A549 treated with AZD2906 at 1 μM for 4 hours (cell line): ENCODE measurements at places on chromosomes 12 and 14. TPM values are rescaled to one million over a fixed set of nuclear protein-coding genes. Genes with fewer than 3 reads are reported as not detected.

The MLF2 gene
- 268 to 304 TPM (median 292 TPM) in 5 replicates for total RNA-seq

The ADAM20 gene
- total RNA-seq, result 0.02 to 0.03 TPM in 2 of 5 replicates, not detected in the others

The COCH gene
- total RNA-seq, result 21.2 to 28.4 TPM (median 24.2 TPM) in 5 replicates

The SLC2A3 gene
- total RNA-seq, result 9.4 to 13.3 TPM (median 11.6 TPM) in 5 replicates

The NFATC4 gene
- total RNA-seq, result 0.05 to 0.31 TPM (median 0.07 TPM) in 5 replicates

The PELI2 gene
- 0.85 to 1.6 TPM (median 1.2 TPM) in 5 replicates for total RNA-seq

The SERPINA10 gene
- not detected in 5 replicates for total RNA-seq

The ERP29 gene
- total RNA-seq, result 124 to 135 TPM (median 129 TPM) in 5 replicates

The LRRC43 gene
- 0.10 to 0.25 TPM (median 0.17 TPM) in 4 of 5 replicates, not detected in the other for total RNA-seq

The TRIM9 gene
- total RNA-seq, result 10.8 to 13.5 TPM (median 12.4 TPM) in 5 replicates

The CABP1 gene
- 0.15 to 0.40 TPM (median 0.25 TPM) in 5 replicates for total RNA-seq

The HOXC12 gene
- total RNA-seq, result 0.03 TPM in 2 of 5 replicates, not detected in the others

The BATF gene
- total RNA-seq, result 0.11 TPM in 1 of 5 replicates, not detected in the others

The CCDC184 gene
- 2.4 to 3.3 TPM (median 2.8 TPM) in 5 replicates for total RNA-seq

The CDCA4 gene
- 43.4 to 49.6 TPM (median 45.2 TPM) in 5 replicates for total RNA-seq

The AMIGO2 gene
- 47.0 to 69.7 TPM (median 67.3 TPM) in 5 replicates for total RNA-seq

The SSTR1 gene
- 0.02 to 0.03 TPM (median 0.02 TPM) in 3 of 5 replicates, not detected in the others for total RNA-seq

The FGF23 gene
- not detected in 5 replicates for total RNA-seq

The KRT6C gene
- not detected in 5 replicates for total RNA-seq

The TAS2R14 gene
- total RNA-seq, result 0.44 to 0.81 TPM (median 0.78 TPM) in 5 replicates

The TUBA1B gene
- total RNA-seq, result 2,296 to 2,496 TPM (median 2,380 TPM) in 5 replicates

The HCAR3 gene
- 0.02 to 0.08 TPM (median 0.04 TPM) in 4 of 5 replicates, not detected in the other for total RNA-seq

The LMNTD1 gene
- not detected in 5 replicates for total RNA-seq

The LHX5 gene
- 0.02 to 0.07 TPM (median 0.05 TPM) in 4 of 5 replicates, not detected in the other for total RNA-seq

The MOK gene
- total RNA-seq, result 17.2 to 23.2 TPM (median 18.1 TPM) in 5 replicates

The TAS2R8 gene
- not detected in 5 replicates for total RNA-seq

The SLC10A1 gene
- total RNA-seq, result not detected in 5 replicates

The ART4 gene
- 0.06 TPM in 1 of 5 replicates, not detected in the others for total RNA-seq

The FIGNL2 gene
- 0.21 to 0.29 TPM (median 0.28 TPM) in 5 replicates for total RNA-seq

The SOCS4 gene
- 7.4 to 11.2 TPM (median 9.0 TPM) in 5 replicates for total RNA-seq

The ATF7IP gene
- total RNA-seq, result 4.1 to 4.7 TPM (median 4.4 TPM) in 5 replicates

The PARP11 gene
- total RNA-seq, result 1.6 to 2.1 TPM (median 1.8 TPM) in 5 replicates
